ENCODE measurements at places on chromosomes 6 and 20. TPM values are rescaled to one million over a fixed set of nuclear protein-coding genes. Genes with fewer than 3 reads are reported as not detected.

PROKR2 gene
- total RNA-seq, result not detected

GRCh38 chr6:41226752-41227151 lies 1.4 kb upstream of the TREML4 start:
- no peak for DNase-seq

DNA sequence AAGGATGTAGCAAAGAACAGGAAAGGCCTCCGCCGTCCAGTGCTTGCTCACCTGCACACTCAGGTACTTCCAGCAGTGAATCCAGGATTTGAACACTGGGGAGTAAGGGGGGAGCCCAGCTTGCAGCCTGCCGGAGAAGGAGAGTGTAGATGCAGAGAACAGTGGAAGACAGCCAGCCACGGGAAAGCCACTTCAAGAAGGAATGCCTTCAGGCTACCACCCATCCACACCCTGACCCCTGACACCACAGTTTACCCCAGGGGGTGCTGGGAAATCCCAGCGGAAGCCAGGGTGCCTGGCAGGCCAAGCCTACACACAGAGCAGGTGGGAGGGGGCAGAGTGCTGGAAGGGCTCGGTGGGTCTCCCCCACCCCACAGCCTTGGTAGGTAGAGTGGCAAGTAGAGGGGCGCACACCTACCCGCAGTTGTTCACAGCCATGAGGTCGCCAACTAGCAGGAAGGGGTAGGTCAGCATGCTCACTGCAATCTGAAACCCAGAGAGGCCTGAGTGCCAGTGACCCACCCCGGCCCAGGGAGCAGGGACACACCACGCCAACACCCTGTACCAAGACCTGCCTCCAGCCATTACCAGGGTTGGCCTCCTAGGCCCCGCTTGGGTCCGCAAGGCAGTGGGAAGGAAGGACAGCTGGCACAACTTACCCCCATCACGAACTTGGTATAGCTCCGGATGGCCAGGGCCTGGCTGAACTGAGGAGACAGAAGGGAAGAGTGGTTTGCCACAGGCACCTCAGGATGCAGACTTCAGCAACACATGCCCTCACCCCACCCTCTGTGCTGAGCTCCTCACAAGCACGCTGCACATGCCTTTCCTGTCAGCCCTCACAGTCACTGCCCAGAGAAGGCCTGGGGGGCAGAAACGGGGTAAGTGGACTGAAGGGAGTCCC lies 15.7 kb downstream of the PI16 start:
- DNase-seq, result no peak

GRCh38 chr6:107698146-107698545 lies 126.0 kb downstream of the SCML4 start:
- DNase-seq, result no peak

Measured in progenitor cell of endocrine pancreas (in vitro differentiated cells).